Mesenchymal stem cell (in vitro differentiated cells and primary cell): ENCODE measurements at places on chromosomes 5 and 9.

DNA sequence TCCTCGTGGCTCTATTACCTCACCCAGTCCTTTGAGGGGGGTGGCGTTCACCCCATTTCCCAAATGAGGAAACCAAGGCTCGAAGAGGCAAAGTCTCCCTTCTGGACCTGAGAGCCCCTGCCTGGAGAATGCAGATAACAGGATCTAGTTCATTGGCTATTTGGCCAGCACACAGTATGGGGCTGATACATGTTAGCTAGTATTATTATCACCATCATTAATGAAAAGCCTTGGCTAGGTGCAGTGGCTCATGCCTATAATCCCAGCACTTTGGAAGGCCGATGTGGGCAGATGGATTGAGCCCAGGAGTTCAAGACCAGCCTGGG lies 4.3 kb downstream of the SH3GLB2 start:
- DNase-seq, result no peak
- H3K27me3 ChIP-seq, result no peaks in the 10 kb centered on the region
- H3K27ac ChIP-seq, result peak overlapping the region; percentile 50
- no peaks in the 10 kb centered on the region for H3K36me3 ChIP-seq
- no peak overlapping the region for H3K4me3 ChIP-seq

DNA sequence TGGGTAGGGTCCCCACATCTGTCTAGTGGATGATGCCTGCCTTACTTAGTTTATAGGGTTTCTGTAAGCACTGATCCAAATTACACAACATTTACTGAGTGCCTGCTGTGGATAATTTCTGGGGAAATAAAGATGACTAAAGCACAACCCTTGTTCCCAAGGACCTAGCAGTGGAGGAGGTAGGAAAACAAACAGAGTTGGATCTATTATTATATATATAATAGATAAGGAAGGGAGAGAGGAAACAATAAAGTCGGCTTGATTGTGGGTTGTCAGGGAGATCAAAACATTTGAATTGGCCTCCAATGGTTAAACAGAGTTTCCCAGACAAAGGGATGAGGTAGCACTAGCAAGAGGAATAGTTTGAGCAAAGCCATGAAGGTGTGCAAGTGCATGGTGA lies 14.0 kb downstream of the IL33 start:
- no peaks in the 10 kb centered on the region for H3K4me1 ChIP-seq
- H3K4me3 ChIP-seq, result no peak overlapping the region
- no peak overlapping the region for H3K27ac ChIP-seq
- no peaks in the 10 kb centered on the region for H3K27me3 ChIP-seq
- no peaks in the 10 kb centered on the region for H3K36me3 ChIP-seq

GRCh38 chr5:100553209-100553608 lies 18.0 kb downstream of the FAM174A start:
- no peak for DNase-seq
- H3K27ac ChIP-seq, result no peak overlapping the region

DNA sequence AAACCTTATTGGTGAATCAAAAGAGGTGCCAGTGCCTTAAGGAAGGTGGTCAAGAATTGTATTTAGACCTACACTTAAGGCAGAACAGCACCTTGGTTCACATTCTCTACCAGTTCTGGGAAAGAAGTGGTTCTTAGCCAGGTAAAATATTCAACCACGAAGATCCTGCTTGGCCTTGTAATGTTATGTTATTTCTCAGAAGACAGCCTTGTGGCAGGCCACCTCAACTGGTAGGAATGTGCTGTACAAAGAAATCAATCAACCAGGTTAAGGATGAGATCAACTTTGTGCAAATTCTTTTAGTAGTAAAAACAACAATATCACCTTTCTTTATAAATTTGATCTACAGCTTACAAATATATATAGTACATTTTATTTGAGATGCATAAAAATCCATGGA lies 246.8 kb downstream of the ARRDC3 start:
- H3K27ac ChIP-seq, result peak overlapping the region; percentile 93
- H3K4me1 ChIP-seq, result peaks cover 6% of the 10 kb centered on the region
- H3K4me3 ChIP-seq, result no peak overlapping the region
- DNase-seq, result no peak
- H3K27me3 ChIP-seq, result no peaks in the 10 kb centered on the region

GRCh38 chr5:73686912-73687311 lies 60.9 kb downstream of the ARHGEF28 start:
- peaks cover 6% of the 10 kb centered on the region for H3K4me1 ChIP-seq
- H3K27ac ChIP-seq, result no peak overlapping the region
- peaks cover 5% of the 10 kb centered on the region for H3K36me3 ChIP-seq
- no peak overlapping the region for H3K4me3 ChIP-seq

GRCh38 chr5:181243564-181244343 lies at the start of gene RACK1:
Gene RACK1, minus strand, starts transcription at chr5:181243906. Its CDS starts 106 bp downstream, at chr5:181243800.
- DNase-seq, result peak; percentile 94
- no peaks in the 10 kb centered on the region for H3K27me3 ChIP-seq
- H3K4me1 ChIP-seq, result peaks cover 28% of the 10 kb centered on the region
- H3K27ac ChIP-seq, result peak within 1 kb of the TSS; percentile 99
- H3K36me3 ChIP-seq, result peaks cover 40% of the 10 kb centered on the region

DNA sequence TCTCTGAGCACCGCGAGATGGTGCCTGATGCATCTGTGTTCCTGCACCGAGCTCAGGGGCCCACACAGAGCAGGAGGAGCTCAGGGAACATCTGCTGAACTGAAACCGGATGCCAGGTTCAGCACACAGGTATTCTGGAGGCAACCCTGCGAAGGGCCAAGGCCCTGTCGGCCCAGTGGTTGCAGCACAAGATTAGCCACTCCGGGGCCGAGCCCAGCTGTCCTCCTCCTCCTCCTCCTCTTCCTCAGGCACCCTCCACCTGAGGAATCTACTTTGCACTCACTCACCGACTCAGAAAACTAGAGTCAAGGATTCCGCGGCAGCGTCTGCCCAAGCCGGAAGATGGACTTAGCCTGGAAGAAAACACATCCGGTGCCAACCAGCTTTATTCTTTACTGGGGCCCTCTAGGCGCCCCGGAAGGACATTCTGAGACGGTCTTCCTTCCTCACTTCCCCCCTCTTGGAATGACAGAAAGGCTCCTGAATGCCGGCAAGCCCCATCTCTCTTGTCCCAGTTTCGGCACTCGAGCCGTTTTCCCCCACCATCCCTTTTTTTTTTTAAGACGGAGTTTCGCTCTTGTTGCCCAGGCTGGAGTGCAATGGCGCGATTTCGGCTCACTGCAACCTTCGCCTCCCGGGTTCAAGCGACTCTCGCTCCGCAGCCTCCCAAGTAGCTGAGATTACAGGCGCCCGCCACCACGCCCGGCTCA lies at the start of gene ZBTB6:
Gene ZBTB6 (minus strand): TSS at position 360 of the 710 bp plus-strand sequence. CDS start 1,251 bp downstream, outside the sequence.
- H3K27me3 ChIP-seq, result no peaks in the 10 kb centered on the region
- DNase-seq, result peak; percentile 92
- no peaks in the 10 kb centered on the region for H3K4me1 ChIP-seq
- peak within 1 kb of the TSS; percentile 92 for H3K4me3 ChIP-seq
- peak within 1 kb of the TSS; percentile 86 for H3K27ac ChIP-seq
- peaks cover 4% of the 10 kb centered on the region for H3K36me3 ChIP-seq

DNA sequence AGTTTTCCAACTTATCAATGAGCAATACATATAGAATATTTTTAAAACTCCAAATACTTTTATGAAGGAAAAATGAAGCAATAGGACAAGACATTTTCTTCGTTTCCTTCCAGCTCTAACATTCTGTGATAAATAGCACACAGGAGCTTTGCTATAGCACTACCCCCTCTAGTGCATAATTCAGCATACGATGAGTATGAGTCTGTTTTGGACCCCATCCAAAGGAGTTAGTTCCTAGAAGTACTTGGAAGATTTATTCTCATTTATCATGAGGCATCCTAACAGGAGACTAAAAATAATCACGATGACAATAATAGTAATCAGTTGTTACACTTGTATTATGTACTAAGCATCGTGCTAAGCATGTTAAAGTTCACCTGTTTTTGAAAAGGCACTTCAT lies 1061.3 kb upstream of the DMAC1 start:
- DNase-seq, result peak; percentile 18
- H3K27ac ChIP-seq, result no peak overlapping the region
- H3K4me3 ChIP-seq, result no peak overlapping the region
- H3K36me3 ChIP-seq, result no peaks in the 10 kb centered on the region

DNA sequence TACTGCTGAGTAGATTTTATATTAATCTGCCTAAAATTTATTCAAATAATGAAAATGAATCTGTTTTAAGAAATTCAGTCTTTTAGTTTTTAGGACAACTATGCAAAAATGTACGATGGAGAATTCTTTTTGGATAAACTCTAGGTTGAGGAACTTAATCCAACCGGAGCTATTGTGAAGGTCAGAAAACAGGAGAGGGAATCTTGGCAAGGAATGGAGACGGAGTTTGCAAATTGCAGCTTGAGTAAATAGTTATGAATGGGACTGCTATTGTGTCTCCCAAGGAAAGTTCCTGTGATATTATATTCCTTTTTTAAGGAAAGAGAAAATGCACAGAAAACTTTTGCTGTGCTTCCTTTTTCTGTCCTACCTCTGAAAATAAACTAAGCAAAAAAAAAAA lies 67.9 kb downstream of the IQGAP2 start:
- H3K4me3 ChIP-seq, result no peak overlapping the region
- no peaks in the 10 kb centered on the region for H3K36me3 ChIP-seq
- DNase-seq, result no peak
- H3K27me3 ChIP-seq, result no peaks in the 10 kb centered on the region
- H3K27ac ChIP-seq, result no peak overlapping the region

- H3K4me3 ChIP-seq, result no peak overlapping the region
- no peaks in the 10 kb centered on the region for H3K4me1 ChIP-seq
- no peak overlapping the region for H3K27ac ChIP-seq
- no peak for DNase-seq
Observed at GRCh38 chr9:118871531-118871930, 497.7 kb downstream of the BRINP1 start.

DNA sequence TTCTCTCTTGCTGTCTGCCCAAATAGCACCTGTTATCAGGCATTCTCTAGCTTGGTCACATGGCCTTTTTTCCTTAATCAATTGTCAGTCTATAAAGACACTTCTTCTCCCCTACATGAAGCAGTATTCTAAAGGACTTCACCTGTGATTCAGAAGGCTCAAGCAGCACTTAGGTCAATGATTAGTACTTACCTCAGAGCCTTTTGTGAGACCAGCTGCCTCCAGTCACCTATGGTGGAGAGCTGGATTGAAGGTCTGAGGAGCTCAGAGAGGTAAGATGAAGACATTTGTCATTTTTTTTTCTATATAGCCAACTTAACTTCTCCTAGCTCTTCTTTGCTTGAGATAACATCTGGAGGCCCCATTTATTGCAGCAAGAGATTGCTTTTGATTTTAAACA lies 278.3 kb upstream of the PCSK5 start:
- no peaks in the 10 kb centered on the region for H3K36me3 ChIP-seq
- no peak for DNase-seq
- no peaks in the 10 kb centered on the region for H3K4me1 ChIP-seq
- H3K27ac ChIP-seq, result no peak overlapping the region

DNA sequence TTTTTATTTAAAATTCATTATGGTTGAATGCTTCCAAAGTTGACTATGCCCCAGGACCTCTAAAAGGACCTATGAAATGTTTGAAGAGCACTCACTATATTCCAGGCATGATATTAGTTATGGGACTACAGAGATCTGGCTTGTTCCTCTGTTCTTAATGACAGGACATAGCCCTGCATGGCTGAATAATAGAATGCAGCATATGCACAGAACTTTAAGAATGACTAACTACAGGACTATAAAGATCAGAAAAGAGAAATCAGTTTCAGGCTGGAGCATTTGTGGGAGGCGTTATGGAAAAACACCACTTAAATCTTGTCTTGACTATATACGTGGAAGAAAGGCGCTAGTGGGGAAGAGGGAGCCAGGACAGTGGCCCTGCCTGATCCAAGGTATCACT lies 239.2 kb downstream of the DOCK8 start:
- peaks cover 7% of the 10 kb centered on the region for H3K27me3 ChIP-seq
- DNase-seq, result no peak
- no peak overlapping the region for H3K4me3 ChIP-seq

DNA sequence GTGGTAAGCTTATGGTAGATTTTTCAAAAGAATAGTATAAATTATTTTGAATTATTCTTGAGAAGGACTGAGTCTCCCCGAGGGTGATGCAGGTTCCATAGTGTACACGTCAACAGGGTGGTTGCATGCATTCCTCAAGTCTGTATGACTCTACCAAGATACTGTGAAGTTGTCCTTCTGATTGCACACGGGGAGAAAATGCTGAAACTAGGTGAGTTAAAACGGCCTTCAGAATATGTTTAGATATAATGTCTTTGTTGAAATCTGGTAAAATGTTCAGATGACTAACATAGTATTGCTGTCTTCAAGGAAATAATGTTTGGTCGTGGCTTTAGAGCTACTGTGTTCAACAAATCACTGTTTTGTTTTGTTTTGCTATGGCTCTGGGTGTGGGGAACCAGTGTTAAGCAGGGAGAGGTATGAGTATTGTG lies 22.4 kb upstream of the TNFAIP8 start:
- peaks cover 7% of the 10 kb centered on the region for H3K4me1 ChIP-seq
- no peak for DNase-seq
- no peaks in the 10 kb centered on the region for H3K36me3 ChIP-seq
- H3K27me3 ChIP-seq, result no peaks in the 10 kb centered on the region
- H3K4me3 ChIP-seq, result no peak overlapping the region

- peak; percentile 72 for DNase-seq
- H3K27me3 ChIP-seq, result peaks cover 33% of the 10 kb centered on the region
- no peak within 1 kb of the TSS for H3K27ac ChIP-seq
Observed at GRCh38 chr9:133163504-133164172, at the start of gene GBGT1. Gene GBGT1, minus strand, starts transcription at chr9:133163914. Its CDS starts 1,502 bp downstream, at chr9:133162412.

GRCh38 chr9:98045234-98046179 lies 11.0 kb upstream of the NANS start:
- H3K4me3 ChIP-seq, result no peak overlapping the region
- no peaks in the 10 kb centered on the region for H3K36me3 ChIP-seq
- no peak overlapping the region for H3K27ac ChIP-seq
- H3K27me3 ChIP-seq, result peaks cover 3% of the 10 kb centered on the region
- DNase-seq, result no peak
- no peaks in the 10 kb centered on the region for H3K4me1 ChIP-seq

- no peaks in the 10 kb centered on the region for H3K36me3 ChIP-seq
- H3K4me1 ChIP-seq, result no peaks in the 10 kb centered on the region
- no peak overlapping the region for H3K27ac ChIP-seq
- no peak overlapping the region for H3K4me3 ChIP-seq
Observed at GRCh38 chr5:35103637-35104299, 56.0 kb upstream of the AGXT2 start.

GRCh38 chr5:179113143-179113530 lies 53.0 kb downstream of the ZNF354C start:
- no peaks in the 10 kb centered on the region for H3K4me1 ChIP-seq
- no peak for DNase-seq
- H3K27ac ChIP-seq, result no peak overlapping the region

DNA sequence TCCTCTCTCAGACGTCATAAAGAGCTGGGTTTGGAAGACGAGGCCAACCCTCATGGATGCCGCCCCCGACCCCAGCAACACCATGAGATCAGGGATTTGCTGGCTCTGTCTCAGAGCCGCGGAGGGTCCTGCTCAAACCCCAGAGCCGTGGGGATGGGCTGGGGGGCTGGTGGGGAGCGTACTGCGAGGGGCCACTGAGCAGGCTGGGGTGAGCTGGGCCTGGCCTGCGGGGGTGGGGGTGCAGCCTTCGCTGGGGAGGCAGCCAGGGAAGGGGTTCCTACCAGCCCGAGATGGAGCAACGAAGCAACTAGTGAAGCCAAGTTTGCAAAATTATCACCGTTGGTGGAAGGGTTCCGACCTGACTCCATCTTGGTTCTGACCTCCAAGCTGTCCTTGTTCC lies 5.1 kb upstream of the SLC12A7 start:
- H3K27ac ChIP-seq, result no peak overlapping the region
- peaks cover 60% of the 10 kb centered on the region for H3K27me3 ChIP-seq
- no peak overlapping the region for H3K4me3 ChIP-seq
- peaks cover 5% of the 10 kb centered on the region for H3K4me1 ChIP-seq
- H3K36me3 ChIP-seq, result no peaks in the 10 kb centered on the region
- DNase-seq, result no peak

- no peaks in the 10 kb centered on the region for H3K4me1 ChIP-seq
- no peak for DNase-seq
- H3K4me3 ChIP-seq, result no peak overlapping the region
- no peaks in the 10 kb centered on the region for H3K36me3 ChIP-seq
- no peaks in the 10 kb centered on the region for H3K27me3 ChIP-seq
Observed at GRCh38 chr5:88419931-88420330, 151.3 kb upstream of the TMEM161B start.
